ENCODE measurements at places on chromosomes 12 and 14.

GRCh38 chr12:48043771-48044170 lies 39.5 kb upstream of the COL2A1 start:
- no peak for DNase-seq

DNA sequence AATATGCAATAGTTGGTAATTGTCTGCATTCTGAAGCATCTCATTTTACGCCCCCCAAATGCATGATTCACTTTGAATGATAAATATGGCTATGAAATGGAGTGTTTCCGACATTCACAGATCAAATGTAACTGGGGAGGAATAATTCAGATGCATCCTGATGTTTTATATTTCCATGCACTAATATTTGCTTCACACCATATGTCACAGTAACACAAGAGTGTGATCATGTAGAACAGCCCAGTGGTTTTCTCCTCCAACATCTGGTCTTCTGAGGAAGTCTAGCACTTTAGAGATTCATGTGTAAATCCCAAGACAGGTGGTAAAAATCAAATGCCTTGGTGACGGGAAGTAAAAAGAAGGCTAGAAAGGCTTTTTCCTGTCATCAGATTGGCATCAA lies 273.1 kb downstream of the DIO2 start:
- no peak for DNase-seq

GRCh38 chr12:51382173-51382572 lies 9.0 kb downstream of the GALNT6 start:
- no peak for DNase-seq

DNA sequence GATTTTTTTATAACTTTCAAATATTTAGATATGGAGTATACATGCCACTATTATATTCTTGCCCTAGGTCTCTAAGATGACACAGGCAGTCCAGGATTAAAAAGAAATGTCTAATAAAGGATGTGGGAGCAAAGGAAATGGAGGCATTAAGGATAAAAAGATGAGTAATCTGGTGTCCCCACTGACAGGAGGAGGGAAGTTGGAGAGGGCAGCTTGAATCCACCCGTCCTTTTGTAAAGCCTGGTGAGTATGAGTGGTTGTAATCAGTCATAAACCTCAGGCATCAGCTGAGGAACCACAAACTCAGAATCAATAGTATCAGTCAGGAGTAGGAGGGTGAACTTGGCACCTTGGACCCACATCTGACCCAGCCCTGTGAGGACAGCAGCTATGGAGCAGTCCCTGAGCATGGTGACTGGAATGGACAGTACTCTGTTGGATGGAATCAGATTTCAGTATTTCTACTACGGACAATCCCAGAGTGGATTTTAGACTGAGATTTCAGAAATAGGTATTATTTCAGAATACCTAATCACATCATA lies 100.5 kb downstream of the EXOC5 start:
- DNase-seq, result no peak

GRCh38 chr14:105150368-105151083 lies 18.1 kb downstream of the JAG2 start:
- DNase-seq, result no peak

GRCh38 chr12:44848703-44849085 lies 27.4 kb downstream of the NELL2 start:
- DNase-seq, result no peak

DNA sequence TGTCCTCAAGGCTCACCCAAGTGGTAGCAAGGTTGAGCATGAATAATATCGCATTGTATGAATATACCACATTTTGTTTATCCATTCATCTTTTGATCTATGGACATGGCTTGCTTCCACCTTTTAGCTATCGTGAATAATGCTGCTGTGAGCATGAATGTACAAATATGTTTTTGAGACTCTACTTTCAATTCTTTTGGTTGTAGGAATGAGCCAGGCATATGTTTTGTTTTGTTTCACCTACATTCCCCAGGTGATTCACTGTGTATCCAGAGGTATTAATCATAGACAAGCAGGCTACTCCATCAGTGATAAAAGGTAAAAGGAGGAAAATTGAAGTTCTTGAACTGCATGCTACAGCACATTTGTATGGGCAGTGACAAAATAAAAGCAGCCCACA lies 35.8 kb downstream of the CDKL1 start:
- no peak for DNase-seq

- no peak for DNase-seq
Observed at GRCh38 chr14:96792591-96792990, 4.6 kb upstream of the VRK1 start.

DNA sequence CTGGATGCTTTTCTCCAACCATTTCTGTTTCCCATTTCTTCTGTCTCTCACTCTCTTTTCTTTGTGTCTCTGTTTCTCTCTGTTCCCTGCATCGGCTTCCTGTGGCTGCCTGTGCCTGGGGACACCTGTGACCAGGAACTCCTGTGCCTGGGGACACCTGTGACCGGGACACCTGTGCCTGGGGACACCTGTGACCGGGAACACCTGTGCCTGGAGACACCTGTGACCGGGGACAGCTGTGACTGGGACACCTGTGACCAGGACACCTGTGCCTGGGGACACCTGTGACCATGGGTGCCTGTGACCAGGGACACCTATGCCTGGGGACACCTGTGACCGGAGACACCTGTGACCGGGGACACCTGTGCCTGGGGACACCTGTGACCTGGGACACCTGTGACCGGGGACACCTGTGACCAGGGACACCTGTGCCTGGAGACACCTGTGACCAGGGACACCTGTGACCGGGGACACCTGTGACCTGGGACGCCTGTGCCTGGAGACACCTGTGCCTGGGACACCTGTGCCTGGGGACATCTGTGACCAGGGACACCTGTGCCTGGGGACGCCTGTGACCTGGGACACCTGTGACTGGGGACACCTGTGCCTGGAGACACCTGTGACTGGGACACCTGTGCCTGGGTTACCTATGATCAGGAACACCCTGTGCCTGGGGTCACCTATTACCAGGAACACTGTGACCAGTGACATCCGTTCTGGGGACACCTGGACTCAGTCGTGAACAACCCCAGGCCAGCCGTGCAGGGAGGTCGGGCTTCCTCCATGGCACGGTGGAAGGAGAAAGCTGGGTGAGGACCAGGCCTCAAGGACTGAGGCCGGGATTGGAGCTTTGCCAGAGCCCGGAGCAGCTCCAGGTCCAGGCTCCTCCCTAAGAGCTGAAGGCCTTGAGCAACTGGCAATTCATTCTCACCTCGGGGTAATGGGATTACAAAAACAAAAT lies 23.4 kb upstream of the FBRSL1 start:
- DNase-seq, result no peak

DNA sequence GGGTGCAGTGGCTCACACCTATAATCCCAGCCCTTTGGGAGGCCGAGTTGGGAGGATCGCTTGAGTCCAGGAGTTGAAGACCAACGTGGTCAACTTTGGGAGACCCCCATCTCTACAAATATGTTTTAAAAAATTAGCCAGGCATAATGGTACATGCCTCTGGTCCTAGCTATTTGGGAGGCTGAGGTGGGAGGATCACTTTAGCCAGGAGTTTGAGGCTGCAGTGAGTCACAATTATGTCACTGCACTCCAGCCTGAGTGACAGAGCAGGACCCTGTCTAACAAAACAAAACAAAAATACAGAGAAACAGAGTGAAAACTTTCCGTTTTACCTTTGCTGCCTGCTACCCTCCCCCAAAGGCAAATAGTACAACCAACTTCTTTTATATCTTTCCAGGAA lies 60.2 kb downstream of the SRGAP1 start:
- DNase-seq, result no peak

DNA sequence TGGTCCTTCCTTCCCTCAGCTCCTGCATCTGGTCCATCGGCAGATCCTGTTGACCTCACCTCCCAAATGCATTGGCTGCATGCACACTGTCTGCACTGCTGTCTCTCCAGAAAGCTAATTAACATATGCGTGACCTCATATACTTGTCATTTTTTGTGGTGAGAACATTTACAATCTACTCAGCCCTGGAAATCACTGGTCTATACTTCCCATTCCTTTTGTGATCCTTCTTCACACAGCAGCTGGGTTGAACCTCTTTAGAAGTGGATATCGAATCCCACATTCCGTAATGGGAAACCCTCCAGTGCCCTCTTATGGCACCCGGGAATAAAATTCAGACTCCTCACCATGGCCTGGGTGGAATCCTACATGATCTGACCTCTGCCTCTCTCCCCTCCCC lies 45.0 kb downstream of the SMOC1 start:
- DNase-seq, result no peak

DNA sequence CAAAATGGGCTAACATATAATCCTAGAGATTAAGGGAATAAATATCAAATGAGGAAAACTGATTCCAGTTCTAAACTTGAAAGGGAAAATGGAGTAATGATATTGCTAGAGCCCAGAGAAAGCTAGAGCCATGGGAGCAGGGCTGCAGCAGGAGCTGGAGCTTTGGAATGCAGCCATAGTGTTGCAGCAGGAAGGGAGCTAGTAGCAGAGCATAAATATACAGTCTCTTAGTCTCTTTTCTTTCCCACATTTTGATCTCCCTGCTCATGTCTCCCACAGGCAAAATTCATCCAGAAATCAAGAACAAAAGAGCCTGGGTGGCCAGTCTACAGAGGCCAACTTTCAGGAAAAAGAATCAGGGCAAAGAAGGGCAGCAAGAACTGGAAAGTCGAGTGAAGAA lies 253.7 kb downstream of the ATXN7L3B start:
- DNase-seq, result no peak

GRCh38 chr12:7009512-7009911 lies 8.8 kb downstream of the LPCAT3 start:
- DNase-seq, result no peak

GRCh38 chr14:47442211-47442610 lies 233.2 kb downstream of the MDGA2 start:
- DNase-seq, result no peak

DNA sequence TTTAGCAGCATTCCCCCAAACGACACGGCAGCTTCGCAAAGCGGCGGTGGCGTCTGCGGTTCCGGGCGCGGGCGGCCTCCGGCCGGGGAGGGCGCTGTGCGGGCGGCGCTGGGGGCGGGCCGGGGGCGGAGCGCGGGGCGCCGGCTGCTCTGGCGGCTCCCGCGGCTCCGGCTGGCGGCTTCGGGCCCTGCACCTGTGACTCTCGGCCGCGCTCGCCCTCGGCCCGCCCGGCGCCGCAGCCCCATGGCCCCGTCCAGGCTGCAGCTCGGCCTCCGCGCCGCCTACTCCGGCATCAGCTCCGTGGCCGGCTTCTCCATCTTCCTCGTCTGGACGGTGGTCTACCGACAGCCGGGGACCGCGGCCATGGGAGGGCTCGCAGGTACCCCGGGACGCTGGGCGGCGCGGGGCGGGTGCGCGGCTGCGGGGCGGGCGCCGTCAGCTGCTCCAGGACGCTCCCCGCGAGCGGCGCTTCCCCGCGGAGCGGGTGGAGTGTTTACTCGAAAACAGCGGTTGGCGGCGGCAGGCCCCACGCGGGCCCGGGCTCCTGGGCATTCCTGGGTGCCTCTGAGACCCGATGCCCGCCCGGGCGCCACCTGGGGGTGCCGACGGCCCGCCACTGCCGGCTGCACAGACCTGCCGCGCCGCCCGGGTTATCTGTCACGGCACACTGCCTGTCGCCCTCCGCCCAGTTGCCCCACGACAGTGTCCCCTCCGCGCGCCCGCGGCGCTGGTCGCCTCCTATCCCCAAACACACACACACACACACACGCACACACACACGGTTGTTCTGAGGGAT lies at the start of gene SLC48A1:
Gene SLC48A1 (plus strand): TSS at position 177 of the 796 bp plus-strand sequence. CDS start 67 bp downstream, at position 244.
- DNase-seq, result peak; percentile 89

DNA sequence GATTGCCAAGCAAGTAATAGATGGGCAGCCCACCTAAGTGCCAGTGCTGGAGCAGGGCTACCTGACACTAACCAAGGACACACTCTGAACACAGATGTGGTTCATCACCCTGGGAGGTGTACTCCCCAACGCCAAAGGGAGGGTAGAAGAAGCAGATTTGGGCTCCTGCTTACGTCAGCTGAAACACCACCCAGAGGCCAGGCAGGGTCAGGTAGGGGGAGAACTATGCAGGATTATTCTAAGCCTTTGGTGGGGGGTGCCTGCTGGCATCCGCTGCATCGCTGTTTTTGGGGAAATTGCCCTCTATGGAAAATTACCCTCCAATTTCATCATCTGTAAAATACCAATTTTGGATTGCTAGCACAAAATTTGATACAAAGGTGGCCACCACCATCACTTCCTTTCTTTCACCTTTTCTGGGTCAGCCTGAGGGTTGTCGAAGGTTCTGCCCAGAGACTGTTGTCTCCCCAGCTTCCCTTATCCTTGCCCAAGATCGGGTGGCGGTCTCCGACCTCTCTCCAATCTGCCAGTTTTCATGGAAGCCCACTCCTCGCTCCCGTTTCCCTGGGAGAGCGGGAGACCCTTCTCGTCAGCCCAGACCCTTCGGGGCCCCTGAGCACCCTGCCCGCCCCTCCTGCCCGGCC lies 535 bp downstream of the BIN2 start:
- no peak for DNase-seq

DNA sequence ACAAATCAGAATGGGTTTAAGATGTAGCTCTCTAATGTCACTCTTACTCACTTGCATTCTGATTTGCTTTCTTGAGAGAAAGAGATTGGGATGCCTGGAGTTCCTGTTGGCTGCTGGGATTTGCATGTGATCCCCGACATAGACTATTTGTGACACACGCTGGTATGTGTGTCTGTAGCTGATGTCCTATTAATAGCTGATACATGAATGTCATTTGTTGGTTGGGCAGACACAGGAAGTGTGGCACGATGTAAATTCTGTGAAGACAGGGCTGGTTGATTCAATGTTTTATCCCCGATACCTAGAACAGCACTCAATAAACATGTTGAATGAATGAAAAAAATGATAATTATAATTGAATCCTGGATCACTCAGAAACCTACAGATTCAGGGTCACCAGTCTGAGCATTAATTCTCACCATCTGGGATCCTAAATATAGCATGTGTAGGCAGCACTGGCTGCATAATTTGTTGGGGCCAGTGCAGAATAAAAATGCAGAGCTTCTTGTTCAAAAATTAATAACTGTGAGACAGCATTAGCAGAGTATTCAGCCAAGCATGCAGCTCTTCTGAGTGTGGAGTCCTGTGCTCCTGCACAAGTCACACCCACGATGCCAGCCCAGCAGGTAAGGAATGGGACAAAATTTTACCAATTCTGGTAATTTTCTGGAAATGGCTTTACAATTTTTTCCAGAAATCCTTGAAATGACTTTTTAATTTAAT lies 35.5 kb upstream of the SOCS2 start:
- peak; percentile 40 for DNase-seq

GRCh38 chr14:71833476-71833875 lies 98.8 kb upstream of the RGS6 start:
- no peak for DNase-seq

GRCh38 chr14:90453401-90453951 lies 56.6 kb downstream of the CALM1 start:
- no peak for DNase-seq
